ENCODE measurements at places on chromosomes 7 and 10.
A peak's percentile ranks its signal among the peaks of the same experiment; 100 is the strongest.

- no peak for DNase-seq
Measured at GRCh38 chr10:86038371-86038770, 328.2 kb downstream of the GRID1 start.

DNA sequence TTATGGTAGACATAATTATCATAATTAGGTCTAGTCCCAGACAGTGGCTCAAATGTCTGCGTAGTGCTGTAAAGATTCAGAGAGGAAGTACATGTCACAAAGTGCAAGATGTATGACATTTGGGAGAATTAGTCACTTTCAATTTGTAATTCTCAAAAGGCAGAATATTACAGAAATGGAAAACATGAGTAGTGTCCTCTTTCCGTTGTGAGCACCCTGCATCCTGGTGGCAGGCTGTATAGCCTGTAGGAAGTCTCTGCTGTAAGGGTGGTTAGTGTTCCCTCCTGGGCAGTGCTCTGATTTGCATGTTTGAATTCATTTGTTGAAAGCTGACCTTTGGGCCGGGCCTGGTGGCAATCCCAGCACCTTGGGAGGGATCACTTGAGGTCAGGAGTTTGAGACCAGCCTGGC, 17.0 kb downstream of the CDK14 start:
- DNase-seq = no peak

DNA sequence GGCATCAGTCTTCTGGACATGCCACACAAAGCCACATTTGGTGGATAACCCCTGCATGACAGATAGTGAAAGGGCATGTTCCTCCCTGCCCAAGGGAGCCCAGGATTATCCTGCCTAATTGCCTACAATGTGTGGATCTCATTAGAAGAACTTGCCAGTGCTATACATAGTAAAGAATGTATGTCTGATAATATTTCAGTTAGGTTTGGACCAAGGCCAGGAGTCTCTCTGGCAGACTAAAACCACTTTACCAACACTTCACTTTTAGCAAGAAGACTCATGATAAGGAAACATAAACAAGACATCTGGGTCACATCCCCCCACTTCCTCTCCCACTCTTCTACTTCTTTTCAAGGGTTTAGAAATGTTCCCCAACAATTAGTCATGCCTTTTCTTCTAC, 196.7 kb downstream of the MTERF1 start:
- DNase-seq = no peak

GRCh38 chr7:41475801-41476459, 227.0 kb downstream of the INHBA start:
- DNase-seq = no peak

GRCh38 chr10:30686708-30687107, 57.2 kb upstream of the LYZL2 start:
- DNase-seq = no peak

DNA sequence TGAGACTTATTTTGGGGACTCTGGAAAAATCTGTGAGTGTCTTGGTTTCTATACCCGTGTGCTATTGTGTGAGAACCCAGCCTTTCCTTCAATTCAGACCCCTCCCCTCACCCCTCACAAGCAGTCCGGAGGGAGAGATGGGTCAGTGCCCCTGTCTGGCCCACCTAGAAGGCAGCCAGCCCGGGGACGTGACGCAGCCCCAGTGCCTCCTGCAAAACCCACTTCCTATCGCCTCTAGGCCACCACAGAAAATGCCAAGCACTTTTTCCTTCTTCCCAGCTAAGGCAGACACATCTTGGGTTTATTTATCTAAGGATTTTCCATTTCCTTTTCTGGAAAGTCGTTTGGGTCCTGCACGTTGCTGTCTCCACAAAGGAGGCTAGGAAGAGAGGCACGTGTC, 11.6 kb upstream of the AQP1 start:
- DNase-seq = no peak

- DNase-seq = no peak
Measured at GRCh38 chr7:30169579-30169978, 34.8 kb downstream of the MTURN start.

GRCh38 chr7:909358-910329, 33.3 kb downstream of the GET4 start:
- DNase-seq = peak; percentile 41

DNA sequence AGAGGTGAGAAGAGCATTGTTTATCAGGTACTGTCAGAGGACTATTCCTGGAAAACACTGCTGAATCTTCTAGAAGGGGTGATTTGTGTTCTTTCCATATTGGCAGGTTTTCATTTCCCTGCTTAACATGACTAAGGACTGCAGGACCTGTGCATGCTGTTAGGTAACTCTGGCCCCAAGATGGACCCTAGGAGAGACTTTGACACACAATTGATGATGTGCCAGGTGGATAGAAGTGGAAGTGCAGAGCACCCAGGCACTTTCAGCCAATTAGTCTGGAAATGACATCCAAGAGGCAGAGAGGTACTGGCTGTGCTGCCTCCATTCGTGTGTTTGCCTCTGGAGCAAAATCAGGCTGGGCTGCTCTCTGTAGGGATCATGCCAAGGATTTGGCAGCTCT, 496.3 kb upstream of the GALNT17 start:
- no peak for DNase-seq

DNA sequence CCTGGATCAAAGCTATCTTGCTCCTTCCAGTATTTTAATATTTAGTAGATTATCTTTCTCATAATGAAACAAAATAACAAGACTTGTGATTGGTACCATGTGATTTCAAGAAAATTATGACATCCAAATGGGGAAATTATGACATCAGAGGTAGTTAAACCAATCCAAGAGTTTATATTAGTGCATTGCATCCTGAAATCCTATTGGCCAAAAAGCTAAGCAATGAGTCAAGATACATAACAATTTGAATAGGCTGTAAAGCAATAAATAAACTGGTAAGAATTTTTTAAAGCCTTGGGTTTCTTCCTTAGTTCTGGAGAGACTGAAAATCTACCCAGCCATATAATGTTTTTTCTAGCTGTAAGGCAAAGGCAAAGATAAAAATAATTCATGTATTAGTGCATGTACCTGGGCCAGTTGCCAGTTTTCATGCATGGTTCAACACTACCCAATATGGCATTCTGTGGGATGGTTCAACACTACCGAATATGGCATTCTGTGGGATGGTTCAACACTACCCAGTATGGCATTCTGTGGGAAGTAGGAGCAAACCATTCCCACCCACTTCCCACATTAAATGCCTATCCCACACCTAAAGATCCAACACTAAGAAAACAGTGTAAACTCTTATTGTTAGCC, at the start of gene RNF148:
RNF148 (minus strand) TSS at position 51 of the 639 bp plus-strand sequence. CDS start 172 bp downstream, outside the sequence.
- DNase-seq = no peak

DNA sequence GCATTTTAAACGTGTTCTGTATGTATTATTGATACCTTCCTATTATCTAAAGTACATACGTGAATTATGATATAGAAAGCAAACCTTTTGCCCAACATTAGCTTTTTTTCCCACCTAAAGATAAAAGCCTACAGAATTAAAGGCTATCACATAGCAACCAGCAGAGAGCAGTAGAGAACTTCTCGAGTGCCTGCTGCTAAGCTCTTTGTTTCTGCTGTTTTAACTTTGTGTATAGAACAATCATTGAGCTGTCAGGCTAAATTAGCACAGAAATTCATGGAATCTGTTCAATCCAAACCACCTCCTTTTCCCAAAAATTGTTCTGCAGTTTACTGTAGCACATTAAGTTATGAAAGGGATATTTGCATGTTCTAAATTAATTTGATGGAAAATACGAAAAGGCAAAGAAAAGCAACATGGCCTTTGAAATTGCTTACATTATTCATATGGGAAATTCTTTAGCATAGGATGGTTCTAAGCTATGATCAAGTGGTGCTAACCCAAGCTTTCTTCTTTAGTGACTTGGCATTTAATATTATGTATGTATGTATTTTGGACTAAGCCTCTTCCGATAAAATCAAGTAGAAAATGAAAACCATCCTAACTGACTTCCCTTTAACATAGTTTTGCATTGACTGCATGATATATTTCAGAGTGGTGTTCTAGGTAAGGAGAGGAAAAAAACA, 1288.5 kb downstream of the GATA3 start:
- peak; percentile 68 for DNase-seq

GRCh38 chr10:17344206-17344605, 110.2 kb downstream of the ST8SIA6 start:
- no peak for DNase-seq

DNA sequence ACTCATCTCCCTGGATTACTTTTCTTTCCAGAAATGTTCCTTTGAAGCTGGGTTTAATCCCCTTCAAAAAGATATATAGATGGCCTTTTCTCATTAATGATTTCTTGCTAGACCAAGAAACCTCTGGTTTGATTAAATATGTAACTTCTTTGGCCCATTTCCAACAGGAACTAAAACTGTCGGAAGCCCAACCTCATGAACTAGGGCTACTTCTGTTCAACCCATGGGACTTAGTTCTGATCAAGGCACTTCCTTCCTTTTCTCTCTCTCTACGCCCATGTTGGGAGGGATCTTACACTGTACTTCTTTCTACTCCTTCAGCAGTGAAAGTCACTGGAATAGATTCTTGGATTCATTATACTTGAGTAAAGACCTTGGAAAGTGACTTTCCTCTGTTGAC, 83.6 kb downstream of the TMEM106B start:
- no peak for DNase-seq

GRCh38 chr7:82886324-82886723, 276.4 kb downstream of the PCLO start:
- DNase-seq = no peak

GRCh38 chr10:29501692-29502091, 133.1 kb downstream of the SVIL start:
- no peak for DNase-seq

DNA sequence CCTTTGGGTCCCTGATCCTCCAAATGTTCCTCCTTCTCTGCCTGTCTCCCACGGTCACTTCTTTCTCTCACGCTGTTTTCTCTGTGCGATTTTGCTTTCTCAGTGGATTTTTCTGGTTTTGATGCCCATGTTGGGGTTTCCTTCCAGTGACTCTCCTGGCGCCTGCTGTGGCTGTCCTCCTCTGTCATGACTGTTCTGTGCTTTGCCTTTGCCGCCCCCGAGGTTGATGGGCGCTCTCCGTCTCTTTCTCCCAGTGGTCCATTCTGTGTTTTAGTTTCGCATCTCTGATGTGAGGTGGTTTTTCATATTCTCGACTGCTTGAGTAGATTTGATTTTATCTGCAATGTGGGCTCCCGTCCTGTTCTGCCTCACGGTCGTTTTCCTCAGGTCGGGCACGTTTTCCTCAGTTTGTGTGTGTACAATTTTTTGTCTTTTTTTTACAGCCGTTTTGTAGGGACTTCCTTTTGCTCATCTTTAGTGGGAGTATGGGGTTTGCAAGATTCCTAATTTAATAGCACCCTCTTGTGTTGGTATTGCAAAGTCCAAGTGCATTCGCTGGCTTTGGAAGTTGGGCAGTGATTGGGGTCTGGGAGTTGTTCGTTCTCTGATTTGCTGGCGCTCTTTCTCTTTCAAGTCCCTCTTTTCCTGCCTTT, 100.0 kb downstream of the INPP5A start:
- DNase-seq = no peak

DNA sequence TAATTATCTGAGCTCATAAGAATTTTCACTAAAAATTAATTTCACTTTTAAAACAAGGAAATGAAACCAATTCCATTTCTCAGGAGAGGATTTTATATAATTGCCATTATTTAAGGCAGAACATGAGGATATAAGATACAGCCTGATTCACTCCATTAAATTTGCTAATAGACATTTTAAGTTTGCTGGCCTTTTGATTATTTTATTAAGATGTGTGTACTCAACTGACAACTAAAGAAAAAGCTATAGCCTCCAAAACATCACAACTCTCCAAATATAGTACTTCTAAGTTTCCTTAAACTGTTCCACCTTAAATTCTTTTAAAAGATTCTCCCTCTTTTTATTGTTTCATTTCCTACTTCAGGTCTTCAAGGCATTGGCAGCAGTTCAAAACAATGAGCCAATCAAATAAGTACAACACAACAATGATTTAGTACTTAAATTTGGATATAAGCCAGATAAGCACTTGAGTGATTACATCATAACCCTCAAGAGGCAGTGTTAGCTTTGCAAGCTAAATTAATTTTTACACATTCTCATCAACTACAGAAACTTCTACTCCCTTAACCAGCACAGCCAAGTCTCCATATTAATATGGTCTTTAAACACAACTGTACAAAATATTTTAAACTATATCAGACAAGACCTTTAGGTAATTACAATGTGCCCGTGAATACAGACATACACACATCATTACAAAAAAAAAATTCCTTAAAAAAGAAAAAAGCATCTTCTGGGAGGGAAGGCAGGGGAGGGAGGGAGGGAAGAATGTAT, 121.8 kb downstream of the KMT2C start:
- DNase-seq = no peak

- DNase-seq = no peak
Measured at GRCh38 chr10:72525689-72526088, 100.2 kb downstream of the MICU1 start.

DNA sequence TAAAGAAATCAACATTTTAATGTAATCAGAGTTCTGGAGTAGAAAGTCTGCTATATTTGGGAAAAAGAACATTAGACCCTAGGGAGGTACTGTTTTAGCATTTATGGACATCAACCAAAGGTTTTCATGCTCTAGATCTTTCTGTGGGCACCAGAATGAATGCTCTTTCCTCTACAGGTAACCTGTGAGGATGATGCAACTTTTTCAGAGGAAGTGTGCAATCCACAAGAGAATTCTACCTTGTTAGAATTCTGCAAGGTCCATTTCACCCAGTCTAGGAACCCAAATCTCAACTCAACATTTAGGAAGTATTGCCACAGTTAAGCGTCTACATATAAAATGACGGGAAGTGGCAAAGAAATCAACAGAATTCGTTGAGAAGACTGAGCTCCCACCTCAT, 139.9 kb upstream of the FAM171A1 start:
- no peak for DNase-seq

- DNase-seq = no peak
Measured at GRCh38 chr7:64618785-64619456, 47.0 kb upstream of the ZNF107 start.

DNA sequence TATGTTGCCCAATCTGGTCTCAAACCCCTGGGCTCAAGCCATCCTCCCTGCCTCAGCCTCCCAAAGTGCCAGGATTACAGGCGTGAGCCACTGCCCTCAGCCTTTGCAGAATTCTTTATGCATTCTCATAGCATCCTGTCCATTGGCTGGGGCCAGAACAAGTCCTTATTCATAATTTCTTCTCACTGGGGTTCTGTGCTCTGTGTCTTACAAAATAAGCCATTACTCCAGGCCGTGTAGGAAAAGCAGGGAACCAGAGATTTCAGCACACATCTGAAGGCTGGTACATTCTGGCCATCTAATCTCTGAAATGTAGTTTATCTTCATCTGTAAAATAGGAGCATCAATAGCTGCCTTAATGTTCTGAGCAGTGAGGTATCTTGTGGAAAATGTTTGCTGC, 10.3 kb upstream of the OCM start:
- DNase-seq = peak; percentile 10
